ENCODE measurements at places on chromosomes 1 and 21.

DNA sequence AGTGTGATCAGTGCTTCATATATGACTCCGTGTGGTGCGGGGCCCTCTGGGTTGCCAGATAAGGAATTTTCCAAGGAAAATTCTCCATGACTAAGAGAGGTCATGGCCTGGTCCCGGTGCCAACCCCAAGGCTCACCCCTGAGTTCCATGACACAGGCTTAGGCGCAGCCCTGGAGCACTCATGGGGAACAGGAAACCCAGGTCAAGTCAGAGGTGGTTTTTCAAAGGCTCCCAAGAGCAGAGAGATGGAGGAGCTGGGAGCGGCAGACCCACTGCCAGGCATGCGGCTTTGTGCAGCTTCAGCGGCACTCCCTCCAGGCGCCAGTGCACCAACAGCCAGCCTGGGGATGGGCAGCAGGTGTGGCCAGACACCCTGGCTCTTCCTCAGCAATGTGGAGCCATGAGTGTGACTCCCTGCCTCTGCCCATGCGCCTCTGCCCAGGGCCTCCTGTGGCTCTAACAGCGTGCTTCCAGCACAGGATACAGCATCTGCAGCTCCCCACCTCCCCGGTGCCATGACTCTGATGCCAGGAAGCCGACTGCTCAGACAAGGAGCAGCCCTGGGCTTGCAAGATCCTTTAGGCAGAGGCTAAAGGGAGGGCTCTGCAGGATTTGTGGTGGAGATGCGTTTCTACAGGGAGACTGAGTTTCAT lies 47.3 kb downstream of the GPR161 start:
- DNase-seq, result no peak

DNA sequence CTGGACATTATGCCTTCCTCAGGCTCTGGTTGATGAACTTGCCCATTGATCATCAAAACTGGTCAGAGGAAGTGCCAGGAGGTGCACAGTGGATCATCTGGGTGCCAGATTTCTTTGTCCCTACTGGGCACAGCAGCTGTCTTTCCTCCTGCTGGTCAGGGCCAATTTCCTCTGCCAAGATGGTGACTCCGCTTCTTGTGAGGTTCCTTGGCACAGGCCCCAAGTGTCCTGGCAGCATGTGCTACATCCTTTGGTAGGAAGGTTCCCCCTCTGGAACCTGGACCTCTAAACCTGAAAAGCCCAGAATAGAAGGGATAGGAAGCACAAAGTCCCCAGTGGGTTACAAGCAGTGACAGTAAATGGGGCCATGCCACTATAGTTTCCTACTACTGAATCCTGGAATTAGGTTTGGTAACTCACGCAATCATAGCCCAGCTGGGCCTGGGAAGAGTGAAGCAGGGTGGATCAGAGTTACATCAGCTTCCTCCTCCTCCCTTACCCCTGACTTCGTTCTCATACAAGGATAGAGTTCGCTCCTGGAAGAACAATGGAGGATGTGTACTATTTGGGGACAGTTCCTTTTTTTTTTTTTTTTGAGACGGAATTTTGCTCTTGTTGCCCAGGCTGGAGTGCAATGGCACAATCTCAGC lies 147.1 kb downstream of the CNIH3 start:
- DNase-seq, result no peak

- DNase-seq, result no peak
Measured at GRCh38 chr1:240295811-240296210, 204.1 kb downstream of the FMN2 start.

- DNase-seq, result no peak
Measured at GRCh38 chr1:115282807-115283208, 55.2 kb downstream of the NGF start.

GRCh38 chr1:116711263-116711840 lies 42.9 kb upstream of the CD2 start:
- DNase-seq, result no peak

DNA sequence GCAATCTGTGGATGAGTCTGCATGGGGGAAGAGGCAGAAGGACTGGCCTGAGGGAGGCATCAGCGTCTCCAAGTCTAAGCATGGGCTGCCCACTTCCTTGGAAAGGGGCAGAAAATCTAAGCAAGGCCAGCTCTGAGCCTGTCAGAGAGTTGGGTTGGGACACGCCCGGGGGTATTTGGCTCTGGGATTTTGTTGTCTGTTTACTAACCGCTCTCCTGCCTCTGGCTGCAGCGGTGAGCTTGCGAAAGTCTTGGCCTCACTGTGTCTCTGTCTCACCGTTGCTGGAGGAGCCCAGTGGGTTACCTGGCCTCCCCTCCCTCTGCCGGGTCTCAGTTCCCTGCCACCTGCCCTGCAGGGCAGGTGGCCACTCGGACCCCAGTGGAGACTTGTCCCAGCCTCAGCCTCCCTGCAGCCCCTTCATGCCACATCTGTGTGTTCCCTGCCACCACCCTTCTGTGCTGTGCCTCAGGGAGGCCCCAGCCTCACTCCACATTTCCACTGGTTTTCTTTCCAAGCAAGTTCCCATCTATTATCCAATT lies 33.7 kb downstream of the EDN2 start:
- no peak for DNase-seq

DNA sequence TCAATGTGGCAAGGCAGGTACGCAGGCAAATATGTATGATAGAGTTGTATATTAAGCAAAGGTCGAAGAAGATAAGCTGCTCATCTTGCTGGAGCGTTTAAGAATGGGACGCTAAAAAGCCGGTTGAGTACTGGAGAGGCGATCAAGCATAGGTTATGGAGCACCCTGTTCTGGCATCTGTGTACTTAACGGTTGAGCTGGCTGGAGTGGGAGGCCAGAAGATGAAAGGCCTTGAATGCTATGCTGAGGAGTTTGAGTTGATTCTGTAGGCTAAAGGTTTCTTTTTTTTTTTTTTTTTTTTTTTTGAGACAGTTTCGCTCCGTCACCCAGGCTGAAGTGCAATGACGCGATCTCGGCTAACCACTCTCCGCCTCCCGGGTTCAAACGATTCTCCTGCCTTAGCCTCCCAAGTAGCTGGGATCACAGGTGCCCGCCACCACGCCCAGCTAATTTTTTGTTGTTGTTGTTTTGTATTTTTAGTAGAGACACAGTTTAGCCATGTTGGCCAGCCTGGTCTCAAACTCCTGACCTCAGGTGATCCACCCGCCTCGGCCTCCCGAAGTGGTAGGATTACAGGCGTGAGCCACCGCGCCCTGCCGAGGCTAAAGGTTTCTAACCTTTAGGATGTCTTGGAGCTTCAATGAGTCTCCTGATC lies 850 bp upstream of the KHDC4 start:
- peak; percentile 32 for DNase-seq

GRCh38 chr1:22452481-22452957 lies 868 bp downstream of the ZBTB40 start:
- no peak for DNase-seq
